ENCODE measurements at places on chromosomes 13 and 19.

GRCh38 chr19:44697670-44698034, 1.3 kb upstream of the CEACAM16 start:
- DNase-seq: no peak

DNA sequence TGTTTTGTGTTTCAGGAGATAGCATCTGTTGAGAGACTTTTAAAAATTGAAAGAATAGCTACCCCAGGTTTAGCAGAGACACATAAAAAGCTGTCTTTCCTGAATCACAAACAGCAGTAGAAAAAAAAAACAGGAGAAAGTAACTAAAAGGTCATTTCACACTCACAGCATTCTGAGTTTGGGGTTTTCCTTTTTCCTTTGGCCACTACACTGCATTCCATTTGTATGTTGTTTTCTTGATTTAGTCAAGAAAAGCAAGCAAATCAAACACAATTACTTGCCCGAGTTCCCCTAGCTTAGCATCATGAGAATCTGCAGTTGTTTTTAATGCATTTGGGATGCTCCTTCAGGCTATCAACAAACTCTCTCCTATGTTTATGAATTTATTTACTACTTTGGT, 161.0 kb downstream of the KCTD12 start:
- no peak for DNase-seq

- no peak for DNase-seq
These were observed 2382.4 kb downstream of the PCDH9 start for GRCh38 chr13:64847767-64848166.

DNA sequence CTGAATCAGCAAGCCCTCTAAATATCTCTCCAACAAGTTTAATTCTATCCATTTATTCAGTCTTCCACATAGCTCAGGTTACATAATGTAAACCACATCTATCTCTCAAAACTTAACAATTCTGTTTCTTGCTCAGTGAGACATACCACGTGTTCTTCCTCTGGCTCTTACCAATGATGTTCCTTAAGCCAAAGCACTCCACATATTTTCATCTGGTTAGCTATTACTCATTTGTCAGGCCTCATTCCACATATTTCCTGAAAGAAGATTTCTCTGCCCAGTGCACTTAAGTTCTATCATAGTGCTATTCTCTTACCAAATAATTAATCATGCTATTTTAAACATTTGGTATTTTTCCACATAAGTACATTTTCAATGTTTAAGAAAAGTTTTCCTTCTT, 403.3 kb upstream of the ATXN8OS start:
- DNase-seq: no peak

DNA sequence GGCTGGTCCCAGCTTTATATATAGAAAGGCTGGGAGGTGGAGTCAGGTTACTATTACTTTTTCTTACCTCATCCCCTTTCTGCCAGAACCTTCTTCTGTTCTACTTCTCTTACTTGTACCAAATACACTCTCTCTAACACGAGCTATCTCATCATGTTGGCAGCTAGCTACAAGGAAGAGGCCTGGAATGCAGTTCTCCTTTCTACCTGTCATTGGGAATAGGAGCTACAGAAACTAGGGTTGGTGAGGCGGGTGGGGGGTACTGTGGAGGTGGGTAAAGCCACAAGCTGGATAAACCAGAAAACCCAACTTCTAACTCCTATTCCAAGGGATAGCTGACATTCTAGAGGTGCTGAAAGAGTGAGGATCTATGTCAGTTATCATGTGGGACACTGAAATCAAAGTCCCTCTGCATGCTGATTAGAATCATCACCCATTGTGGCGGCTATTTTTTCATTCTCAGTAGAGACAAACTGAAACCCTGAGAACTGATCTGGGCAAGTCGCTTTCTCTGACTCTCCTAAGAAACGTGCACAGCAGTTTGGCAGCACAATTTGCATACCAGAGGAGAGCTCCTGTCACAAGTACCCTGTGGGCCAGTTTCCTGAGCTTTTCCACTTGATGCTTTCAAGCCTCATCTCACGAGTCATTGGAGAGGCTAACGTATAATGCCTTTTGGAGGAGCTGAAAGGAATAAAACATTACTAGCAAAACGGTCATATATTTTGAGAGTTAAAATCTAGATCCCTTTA, 358.1 kb downstream of the ENOX1 start:
- no peak for DNase-seq

GRCh38 chr13:44389876-44390275, 16.3 kb downstream of the SERP2 start:
- no peak for DNase-seq

DNA sequence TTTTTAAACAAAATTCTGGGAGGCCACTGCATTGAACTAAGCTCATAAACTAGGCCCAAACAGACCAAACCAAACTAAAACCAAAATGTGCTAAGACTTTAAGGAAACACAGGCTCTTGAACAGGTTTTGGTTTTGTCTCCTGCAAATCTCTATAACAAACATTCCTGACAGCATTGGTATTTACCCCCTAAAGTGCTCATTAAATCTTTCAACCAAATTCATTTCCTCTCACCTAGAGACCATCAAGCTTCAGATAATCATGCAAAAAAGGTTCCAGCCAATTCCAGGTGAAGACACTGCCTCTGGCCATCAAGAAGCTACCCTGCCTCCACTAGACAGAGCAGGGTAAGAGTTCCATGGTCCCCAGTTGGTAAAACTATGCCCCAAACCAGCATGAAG, 951.2 kb upstream of the MIR17HG start:
- DNase-seq: no peak

DNA sequence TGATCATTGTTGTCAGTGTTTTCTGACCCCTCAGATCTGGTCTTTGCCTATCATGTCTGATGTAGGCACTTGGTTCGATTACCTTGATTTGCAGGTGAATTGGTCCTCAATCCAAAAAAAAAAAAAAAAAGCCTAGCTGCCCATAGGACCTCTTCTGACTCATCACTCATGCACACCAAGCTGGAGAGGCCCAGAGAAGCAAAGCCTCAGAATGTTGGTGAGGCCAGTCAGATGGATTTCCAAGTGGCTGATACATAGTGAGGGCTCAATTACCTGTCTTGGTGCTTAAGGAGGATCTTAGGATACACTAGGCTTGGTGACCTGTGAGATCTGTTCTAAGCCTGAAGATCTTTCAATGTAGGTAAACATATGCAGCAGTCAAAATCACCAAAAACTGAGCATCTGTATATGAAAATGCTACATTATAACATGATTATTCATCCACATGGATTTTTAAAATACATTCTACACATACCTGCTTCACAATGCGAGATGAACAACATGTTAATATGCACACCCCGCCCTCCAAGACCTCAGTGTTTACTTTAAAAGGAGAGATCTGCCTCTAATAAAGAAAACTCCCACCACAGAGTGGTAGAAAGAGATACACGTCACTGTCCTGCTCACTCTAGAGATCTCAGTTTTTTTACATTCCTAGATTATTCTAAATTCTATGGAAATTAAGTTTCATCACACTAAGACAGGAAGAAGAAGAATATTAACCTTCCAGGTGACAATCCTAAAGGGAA, 79.9 kb upstream of the RAP2A start:
- DNase-seq: no peak

DNA sequence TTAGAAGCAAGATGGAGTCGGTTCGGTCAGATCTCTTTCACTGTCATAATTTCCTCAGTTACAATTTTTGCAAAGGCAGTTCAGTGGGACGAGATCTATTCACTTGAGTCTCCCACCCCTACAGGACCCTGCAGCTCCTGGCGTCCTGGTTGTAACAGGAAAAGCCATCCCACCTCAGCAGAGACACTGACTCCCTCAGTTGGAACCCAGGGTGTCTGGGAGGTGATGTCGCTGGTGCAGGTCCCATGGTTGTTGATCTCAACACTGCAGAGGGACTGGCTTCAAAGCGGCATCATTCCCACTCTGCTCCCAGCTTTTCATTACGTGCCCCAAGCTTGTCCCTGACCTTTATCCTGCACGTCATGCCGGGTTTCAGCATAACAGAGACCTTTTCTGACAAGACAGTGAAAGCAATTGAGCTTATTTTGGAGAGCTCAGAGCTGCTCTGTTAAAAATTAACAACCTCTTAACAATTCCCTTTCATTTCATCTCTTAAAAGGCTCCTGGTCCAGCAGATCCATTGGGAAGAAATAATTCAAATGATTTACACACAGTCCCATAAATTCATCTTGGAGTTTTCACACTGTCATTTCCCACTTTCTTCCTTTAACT, 17.6 kb upstream of the COG3 start:
- DNase-seq: no peak

- no peak for DNase-seq
These were observed 270.3 kb upstream of the TMTC4 start for GRCh38 chr13:100944791-100945345.

DNA sequence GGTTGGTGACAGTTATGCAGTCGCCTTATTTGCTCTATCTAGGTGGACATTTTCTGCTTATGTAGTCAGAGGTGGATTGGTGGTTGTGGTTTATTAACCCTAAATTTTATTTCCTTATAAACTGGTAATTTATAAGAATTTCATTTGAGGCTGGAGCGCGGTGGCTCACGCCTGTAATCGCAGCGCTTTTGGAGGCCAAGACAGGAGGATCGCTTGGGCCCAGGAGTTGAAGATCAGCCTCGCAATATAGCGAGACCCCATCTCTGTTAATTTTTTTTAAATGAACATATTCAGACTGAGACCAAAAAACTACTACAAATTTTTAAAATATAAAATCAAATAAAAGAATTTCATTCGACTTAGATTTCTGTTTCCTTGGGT, 810 bp downstream of the ZNF627 start:
- DNase-seq: no peak

DNA sequence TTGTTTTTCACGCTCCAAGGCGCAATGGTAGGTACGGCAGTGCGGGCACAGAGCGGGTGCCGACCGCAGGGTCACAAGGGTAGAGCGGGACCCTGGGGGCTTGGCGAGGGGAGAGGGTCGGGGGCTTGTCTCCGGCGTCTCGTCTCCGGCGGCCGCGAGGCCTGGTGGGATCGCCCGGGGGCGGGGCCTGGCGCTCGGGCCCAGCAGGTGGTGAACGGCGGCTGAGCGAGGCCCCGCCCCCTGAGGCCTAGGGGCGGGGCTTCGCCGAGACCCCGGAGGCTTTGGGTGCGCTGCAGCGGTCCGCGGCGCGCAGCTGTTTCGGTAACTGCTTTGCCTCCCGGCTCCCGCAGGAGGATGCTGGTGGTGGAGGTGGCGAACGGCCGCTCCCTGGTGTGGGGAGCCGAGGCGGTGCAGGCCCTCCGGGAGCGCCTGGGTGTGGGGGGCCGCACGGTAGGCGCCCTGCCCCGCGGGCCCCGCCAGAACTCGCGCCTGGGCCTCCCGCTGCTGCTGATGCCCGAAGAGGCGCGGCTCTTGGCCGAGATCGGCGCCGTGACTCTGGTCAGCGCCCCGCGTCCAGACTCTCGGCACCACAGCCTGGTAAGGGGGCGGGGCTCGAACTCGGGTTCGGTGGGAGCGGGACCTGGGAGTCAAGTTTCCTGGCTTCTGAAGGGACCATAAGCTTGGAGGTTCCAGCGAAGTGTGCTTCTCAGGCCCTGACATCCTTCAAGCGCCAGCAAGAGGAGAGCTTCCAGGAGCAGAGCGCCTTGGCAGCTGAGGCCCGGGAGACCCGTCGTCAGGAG, at the start of gene TSEN34:
TSEN34 (plus strand) TSS at position 298 of the 800 bp plus-strand sequence; CDS start at position 355, 57 bp downstream.
- DNase-seq: peak; percentile 89

DNA sequence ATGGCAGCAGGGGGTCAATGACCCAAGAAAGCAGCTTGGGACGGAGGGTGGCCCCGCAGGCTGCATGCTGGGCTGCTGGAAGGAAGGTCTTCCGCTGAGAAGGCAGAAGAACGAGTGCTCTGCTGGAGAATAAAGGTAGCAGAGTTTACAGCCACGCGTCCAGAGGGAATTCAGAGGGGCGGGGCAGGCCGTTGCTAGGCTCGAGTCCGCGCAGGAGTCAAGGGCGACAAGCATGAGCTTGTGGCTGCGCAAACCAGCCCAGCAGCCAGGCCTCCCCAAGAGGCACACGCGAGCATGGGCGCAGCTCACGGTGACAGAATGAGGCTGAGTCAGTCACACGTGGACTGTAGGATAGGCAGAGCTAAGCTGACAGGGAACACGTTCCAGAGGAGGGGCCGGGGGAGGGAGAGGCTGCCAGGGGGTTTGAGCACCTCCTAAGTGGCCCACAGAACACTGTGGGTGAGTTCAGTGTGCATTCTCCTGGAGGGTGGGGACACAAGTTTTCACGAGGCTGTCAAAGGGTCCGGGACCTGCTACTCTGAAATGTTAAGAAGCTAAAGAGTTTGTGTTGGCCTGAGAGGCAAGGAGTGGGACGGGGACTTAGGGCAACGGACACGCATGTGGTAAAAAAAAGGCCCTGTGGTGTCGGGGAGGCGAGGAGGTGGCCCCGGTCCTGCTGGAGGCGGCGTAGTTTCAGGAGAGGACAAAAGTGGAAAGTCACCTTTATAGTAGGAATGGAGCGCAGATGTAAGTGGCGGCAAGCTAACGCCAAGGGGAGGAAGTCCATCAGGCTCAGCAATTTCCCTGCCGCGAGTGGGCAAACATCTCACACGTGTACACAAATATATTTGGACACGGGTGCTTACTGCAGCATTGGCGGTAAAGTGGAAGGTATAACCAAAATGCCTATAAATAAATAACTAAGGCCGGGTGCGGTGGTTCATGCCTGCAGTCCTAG, 17.7 kb downstream of the RFX2 start:
- DNase-seq: no peak

DNA sequence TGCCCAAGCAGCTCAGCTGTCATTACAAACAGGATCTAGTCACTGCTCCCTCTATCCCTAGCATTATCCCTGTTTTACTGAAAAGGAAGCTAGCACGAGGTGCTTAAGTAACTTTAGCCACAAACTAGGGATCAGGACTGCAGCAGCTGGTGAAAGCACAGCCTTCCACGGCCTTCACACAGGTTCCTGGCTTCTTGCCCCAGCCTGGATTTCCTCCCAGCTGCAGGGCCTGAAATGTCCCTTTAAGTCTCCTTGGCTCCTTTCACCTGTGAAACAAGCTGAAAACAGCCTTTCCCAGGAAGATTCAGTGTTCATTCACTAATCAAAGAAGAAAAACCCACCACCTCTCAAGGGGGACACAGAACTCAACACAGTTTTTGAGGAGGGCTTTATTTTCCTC, 754.5 kb downstream of the DIAPH3 start:
- DNase-seq: no peak

- no peak for DNase-seq
These were observed 3.1 kb upstream of the BCL3 start for GRCh38 chr19:44745341-44745831.

- peak; percentile 65 for DNase-seq
These were observed 538 bp downstream of the ZNF428 start for GRCh38 chr19:43618921-43619261.

GRCh38 chr19:40575326-40575725, 1.3 kb upstream of the SHKBP1 start:
- no peak for DNase-seq

DNA sequence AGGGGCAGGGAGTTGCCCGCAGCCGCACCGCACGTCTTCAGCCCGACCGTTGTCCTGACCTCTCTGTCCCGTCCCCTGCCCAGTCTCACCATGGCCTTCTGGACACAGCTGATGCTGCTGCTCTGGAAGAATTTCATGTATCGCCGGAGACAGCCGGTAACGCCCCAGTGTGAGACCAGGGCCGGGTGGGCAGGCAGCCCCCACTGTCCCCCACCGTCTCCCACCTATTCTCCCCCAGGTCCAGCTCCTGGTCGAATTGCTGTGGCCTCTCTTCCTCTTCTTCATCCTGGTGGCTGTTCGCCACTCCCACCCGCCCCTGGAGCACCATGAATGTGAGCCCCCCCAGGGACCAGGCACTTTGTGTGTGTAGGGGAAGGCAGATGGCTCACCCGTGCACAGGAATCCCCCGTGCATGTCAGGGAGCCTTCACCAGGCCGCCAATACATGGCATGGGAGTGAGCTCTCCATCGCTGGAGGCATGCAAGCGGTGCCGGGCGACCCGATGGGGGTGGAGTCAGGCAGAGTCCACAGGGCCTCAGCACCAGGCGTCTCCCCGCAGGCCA, 1.4 kb downstream of the ABCA7 start:
- no peak for DNase-seq

Measured in activated naive CD4-positive, alpha-beta T cell treated with anti-CD3 and anti-CD28 coated beads, Interleukin-2, amount 10 ng/mL, durations not matched to agents 7 days and 5 days (primary cell).